Adrenal gland (tissue), 19 donors: ENCODE measurements at places on chromosomes 13 and 19. TPM values are rescaled to one million over a fixed set of nuclear protein-coding genes. Genes with fewer than 3 reads are reported as not detected.

GRCh38 chr19:14031719-14032480 lies at the start of gene IL27RA:
Gene IL27RA, plus strand, starts transcription at chr19:14031762. Its CDS starts 111 bp downstream, at chr19:14031873.
- H3K27ac ChIP-seq = peak within 1 kb of the TSS; percentile 72
- H3K36me3 ChIP-seq = no peaks in the 10 kb centered on the region
- DNase-seq = peak; percentile 57
- peaks cover 9% of the 10 kb centered on the region for H3K4me1 ChIP-seq
- peak within 1 kb of the TSS; percentile 37 for H3K4me3 ChIP-seq
- H3K27me3 ChIP-seq = no peaks in the 10 kb centered on the region

GRCh38 chr13:77660841-77661250 lies 36.6 kb upstream of the SLAIN1 start:
- H3K4me3 ChIP-seq = no peak overlapping the region
- DNase-seq = no peak
- no peaks in the 10 kb centered on the region for H3K27me3 ChIP-seq
- H3K27ac ChIP-seq = no peak overlapping the region

DNA sequence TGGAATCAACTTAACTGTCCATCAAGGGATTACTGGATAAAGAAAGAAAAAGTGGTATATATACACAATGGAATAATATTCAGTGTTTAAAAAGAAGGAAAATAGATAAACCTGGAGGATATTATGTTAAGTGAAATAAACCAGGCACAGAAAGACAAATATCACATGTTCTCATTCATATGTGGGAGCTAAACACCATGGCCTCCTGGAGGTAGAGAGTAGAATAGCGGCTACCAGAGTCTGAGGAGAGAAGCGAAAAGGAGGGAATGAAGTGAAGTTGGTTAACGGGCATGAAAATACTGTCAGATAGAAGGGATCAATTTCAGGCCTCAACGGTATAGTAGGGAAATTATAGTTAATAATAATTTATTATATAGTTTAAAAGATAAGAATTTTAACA lies 147.5 kb upstream of the OBI1 start:
- H3K36me3 ChIP-seq = no peaks in the 10 kb centered on the region
- no peaks in the 10 kb centered on the region for H3K4me1 ChIP-seq
- no peak overlapping the region for H3K4me3 ChIP-seq
- no peak overlapping the region for H3K27ac ChIP-seq

GRCh38 chr13:44191504-44192171 lies 182.0 kb upstream of the SERP2 start:
- H3K4me3 ChIP-seq = peak overlapping the region; percentile 46
- DNase-seq = peak; percentile 47
- no peaks in the 10 kb centered on the region for H3K27me3 ChIP-seq
- H3K27ac ChIP-seq = peak overlapping the region; percentile 32
- no peaks in the 10 kb centered on the region for H3K36me3 ChIP-seq

- H3K36me3 ChIP-seq = no peaks in the 10 kb centered on the region
- no peaks in the 10 kb centered on the region for H3K4me1 ChIP-seq
- H3K27ac ChIP-seq = no peak overlapping the region
- no peak overlapping the region for H3K4me3 ChIP-seq
- no peak for DNase-seq
- no peaks in the 10 kb centered on the region for H3K27me3 ChIP-seq
Observed at GRCh38 chr13:58630794-58631193, 999.2 kb downstream of the PCDH17 start.

- peak; percentile 48 for DNase-seq
- H3K27me3 ChIP-seq = no peaks in the 10 kb centered on the region
- no peak overlapping the region for H3K4me3 ChIP-seq
- H3K36me3 ChIP-seq = no peaks in the 10 kb centered on the region
- H3K27ac ChIP-seq = peak overlapping the region; percentile 2
Observed at GRCh38 chr13:104641309-104641708, 1575.1 kb upstream of the SLC10A2 start.

GRCh38 chr19:37654629-37655300 lies 500 bp downstream of the ZFP30 start:
- DNase-seq = peak; percentile 61
- H3K4me1 ChIP-seq = peaks cover 29% of the 10 kb centered on the region
- H3K27me3 ChIP-seq = no peaks in the 10 kb centered on the region
- H3K36me3 ChIP-seq = no peaks in the 10 kb centered on the region
- H3K4me3 ChIP-seq = peak overlapping the region; percentile 83

DNA sequence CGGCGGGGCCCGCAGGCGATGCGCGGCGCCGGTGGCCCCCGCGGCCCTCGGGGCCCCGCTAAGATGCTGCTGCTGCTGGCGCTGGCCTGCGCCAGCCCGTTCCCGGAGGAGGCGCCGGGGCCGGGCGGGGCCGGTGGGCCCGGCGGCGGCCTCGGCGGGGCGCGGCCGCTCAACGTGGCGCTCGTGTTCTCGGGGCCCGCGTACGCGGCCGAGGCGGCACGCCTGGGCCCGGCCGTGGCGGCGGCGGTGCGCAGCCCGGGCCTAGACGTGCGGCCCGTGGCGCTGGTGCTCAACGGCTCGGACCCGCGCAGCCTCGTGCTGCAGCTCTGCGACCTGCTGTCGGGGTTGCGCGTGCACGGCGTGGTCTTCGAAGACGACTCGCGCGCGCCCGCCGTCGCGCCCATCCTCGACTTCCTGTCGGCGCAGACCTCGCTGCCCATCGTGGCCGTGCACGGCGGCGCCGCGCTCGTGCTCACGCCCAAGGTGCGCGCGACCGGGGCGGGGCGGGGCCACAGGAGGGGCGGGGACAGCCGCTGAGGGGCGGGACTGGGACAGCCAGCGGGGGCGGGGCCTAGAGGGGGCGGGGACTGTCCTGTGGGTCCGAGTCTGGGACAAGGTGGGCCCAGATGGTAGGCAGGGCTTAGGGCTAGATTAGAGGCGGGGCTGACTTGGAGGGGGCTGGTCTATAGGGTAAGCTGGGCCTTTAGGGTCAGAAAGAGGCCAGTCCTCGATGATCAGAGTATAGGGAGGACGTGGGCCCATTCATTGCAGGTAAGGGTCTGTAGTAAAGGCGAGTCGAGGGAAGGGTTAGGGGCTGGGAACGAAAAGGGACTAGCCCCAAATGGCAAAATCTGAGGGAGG lies 5.1 kb downstream of the GRIN2D start:
- no peaks in the 10 kb centered on the region for H3K36me3 ChIP-seq
- no peak overlapping the region for H3K27ac ChIP-seq
- H3K4me1 ChIP-seq = peaks cover 6% of the 10 kb centered on the region

- no peak overlapping the region for H3K4me3 ChIP-seq
- H3K27ac ChIP-seq = no peak overlapping the region
- H3K27me3 ChIP-seq = no peaks in the 10 kb centered on the region
- H3K36me3 ChIP-seq = no peaks in the 10 kb centered on the region
- H3K4me1 ChIP-seq = no peaks in the 10 kb centered on the region
Observed at GRCh38 chr13:84131249-84131648, 249.0 kb upstream of the SLITRK1 start.

DNA sequence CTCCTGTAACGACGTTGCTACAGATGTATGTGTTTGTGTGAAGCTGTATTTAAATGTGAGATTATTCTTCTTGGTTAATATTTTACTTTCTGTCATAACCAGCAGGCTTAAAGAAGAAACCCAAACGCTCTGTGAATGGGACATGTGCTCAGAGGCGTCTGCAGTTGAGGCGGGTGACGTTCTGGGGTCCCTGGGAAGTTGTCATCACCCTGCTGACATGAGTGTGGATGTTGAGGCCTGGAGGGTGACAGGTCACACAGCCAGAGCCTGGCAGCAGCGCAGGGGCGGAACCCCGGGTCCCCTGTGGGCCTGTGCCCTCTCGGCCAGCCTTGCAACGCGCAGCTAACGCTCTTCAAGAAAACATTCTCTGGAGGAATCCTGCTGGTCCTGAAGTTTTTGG lies 16.6 kb downstream of the RASA3 start:
- H3K27ac ChIP-seq = no peak overlapping the region
- no peaks in the 10 kb centered on the region for H3K4me1 ChIP-seq
- no peaks in the 10 kb centered on the region for H3K36me3 ChIP-seq

DNA sequence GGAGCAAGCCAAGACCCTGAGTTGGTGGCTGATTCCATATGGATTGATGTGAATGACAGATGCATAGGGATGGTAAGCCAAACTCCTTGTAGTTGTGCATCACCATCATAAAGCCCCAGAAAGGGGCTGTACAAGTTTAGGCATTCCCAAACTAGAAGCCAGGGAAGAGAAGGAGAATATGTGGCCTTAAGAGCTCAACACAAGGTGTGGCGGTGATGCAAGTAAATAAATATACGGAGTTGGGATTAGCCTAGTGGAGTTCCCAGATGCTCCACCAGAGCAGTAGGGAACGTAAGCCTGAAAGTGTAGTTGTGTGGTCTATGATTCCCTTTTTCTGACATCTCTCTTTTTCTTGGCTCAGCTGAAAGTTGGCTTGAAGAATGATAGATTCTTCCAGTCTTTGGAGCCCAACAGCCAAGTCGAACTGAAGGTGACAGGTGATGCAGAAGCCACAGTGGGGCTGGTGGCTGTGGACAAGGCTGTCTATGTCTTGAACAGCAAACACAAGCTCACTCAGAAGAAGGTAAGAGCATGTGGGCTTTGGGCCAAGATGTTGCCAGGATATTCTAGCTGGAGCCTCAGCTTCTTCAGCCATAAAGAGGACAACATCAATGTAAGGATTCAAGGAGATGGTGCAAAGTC lies 30.1 kb downstream of the RDH8 start:
- H3K4me1 ChIP-seq = no peaks in the 10 kb centered on the region
- H3K27ac ChIP-seq = no peak overlapping the region
- no peaks in the 10 kb centered on the region for H3K36me3 ChIP-seq
- H3K4me3 ChIP-seq = no peak overlapping the region
- no peak for DNase-seq

DNA sequence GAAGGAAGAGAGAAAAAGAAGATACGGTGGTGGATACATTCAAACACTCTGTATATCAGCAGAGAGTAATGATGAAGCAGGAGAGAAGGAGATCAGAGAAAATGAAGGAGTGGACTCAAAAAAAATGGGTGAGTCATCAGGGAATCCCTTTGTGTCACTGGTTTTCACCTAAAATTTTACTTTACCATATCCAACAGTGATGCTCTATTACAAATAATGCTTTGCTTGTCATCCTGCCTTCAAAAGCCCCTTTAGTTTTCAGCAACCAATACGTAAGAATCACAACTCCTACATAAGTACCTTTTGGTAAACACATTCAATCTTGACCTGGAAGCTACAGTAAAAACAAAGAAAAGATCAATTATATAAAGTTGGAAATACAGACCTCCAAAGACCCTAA lies 88.8 kb downstream of the ENOX1 start:
- H3K36me3 ChIP-seq = no peaks in the 10 kb centered on the region
- H3K4me3 ChIP-seq = no peak overlapping the region
- no peak overlapping the region for H3K27ac ChIP-seq
- DNase-seq = no peak
- no peaks in the 10 kb centered on the region for H3K4me1 ChIP-seq

The LMTK3 gene
- total RNA-seq = 3.1 TPM

The NTF4 gene
- not detected for total RNA-seq
